Activated naive CD8-positive, alpha-beta T cell treated with anti-CD3 and anti-CD28 coated beads for 36 hours (primary cell): ENCODE measurements at places on chromosomes 13 and 19.

GRCh38 chr19:38224014-38224862 lies at the start of gene DPF1:
Gene DPF1, minus strand, starts transcription at chr19:38224222. Its CDS starts 80 bp downstream, at chr19:38224142.
- DNase-seq = peak; percentile 83

DNA sequence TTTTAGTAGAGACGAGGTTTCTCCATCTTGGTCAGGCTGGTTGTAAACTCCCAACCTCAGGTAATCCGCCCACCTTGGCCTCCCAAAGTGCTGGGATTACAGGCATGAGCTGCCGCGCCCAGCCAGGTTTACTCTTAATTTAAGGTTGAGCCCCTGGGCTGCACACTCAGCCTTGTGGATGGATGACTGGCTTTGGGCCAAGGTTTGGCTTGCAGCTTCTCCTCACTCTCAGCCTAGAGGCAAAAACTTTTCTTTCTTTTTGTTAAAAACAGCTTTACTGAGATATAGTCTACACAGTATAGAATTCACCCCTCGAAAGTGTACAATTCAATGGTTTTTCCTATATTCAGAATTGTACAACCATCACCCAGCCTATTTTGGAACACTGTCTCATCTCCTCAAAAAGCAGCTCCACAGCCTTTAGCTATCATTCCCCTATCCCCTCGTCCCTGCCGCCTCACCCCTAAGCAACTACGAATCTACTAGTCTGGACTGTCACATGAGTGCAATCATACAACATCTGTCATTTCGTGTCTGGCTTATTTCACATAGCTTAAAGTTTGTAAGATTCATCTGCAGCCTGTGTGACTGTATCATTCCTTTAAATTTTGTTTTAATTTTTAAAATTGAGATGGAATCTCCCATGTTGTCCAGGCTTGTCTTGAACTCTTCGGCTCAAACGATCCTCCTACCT lies 14.5 kb upstream of the TSPAN16 start:
- DNase-seq = no peak

- no peak for DNase-seq
These were observed 12.0 kb downstream of the POLR2E start for GRCh38 chr19:1082928-1083816.

DNA sequence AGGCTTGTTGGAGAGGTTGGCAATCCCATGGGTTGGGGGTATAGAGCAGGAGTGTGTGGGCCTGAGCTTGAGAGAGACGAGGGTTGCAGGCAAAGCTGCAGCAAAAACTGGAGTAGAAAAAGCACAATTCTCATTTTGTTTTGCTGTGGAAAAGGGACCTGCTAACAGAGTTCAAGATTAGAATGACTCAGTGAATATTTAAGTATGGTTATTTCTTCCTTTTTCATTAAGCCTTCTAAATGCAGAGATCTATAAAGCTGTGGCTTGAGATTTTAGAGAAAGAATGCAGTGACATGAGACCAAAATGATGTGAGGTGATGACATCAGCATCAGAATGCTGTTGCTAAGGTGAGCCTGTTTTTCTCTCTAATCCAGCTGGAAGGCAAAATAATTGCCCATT lies 10.8 kb upstream of the MBNL2 start:
- DNase-seq = no peak

GRCh38 chr19:38134540-38135149 lies 89.4 kb downstream of the DPF1 start:
- peak; percentile 8 for DNase-seq

GRCh38 chr13:60583196-60583888 lies 186.3 kb downstream of the TDRD3 start:
- no peak for DNase-seq

DNA sequence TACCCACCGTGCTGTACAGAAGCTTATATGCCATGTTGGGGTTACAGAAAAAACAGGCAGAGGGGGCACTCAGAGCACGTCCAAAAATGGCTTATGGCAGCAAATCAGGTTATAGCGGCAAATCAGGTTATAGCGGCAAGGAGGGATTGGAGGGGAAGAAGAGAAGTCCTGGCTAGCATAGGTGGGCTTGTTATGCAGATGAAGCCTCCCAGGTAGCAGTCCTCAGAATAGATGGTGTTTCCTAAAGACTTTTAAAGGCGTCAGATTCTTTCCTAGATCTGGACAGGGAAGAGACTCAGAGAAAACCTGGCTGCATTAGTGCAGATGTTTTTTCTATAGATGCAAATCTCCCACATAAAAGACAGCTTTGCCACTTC lies 19.8 kb upstream of the PLEKHF1 start:
- DNase-seq = no peak
